ENCODE measurements at places on chromosomes 1 and 21.
A peak's percentile ranks its signal among the peaks of the same experiment; 100 is the strongest.

- no peak for DNase-seq
These were observed 901 bp upstream of the RXFP4 start for GRCh38 chr1:155940482-155940992.

- no peak for DNase-seq
These were observed 57.8 kb upstream of the ERRFI1 start for GRCh38 chr1:8083739-8084484.

DNA sequence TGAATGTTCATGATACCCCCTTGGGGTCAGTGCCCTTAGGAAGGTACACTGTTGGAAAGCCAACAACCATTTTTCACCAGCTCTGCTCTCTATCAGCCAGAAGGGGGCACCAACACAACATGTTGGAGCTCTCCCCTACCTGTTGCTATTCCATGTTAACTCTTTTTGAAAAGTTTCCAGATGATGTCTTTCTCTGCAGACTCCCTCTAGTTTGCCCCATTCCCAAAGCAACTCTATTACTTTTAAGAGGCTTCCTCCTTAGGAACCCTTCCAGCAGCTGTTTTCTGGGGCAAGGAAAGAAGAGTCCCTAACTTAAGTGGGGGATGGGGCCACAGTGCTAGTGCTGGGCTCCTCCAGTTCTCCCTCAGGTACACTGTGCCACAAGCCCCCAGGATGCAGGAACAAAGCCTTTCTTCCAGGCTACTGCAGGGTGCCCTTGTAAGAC, 22.9 kb upstream of the NDC1 start:
- no peak for DNase-seq

GRCh38 chr21:35375115-35375514, 326.0 kb upstream of the RUNX1 start:
- no peak for DNase-seq

DNA sequence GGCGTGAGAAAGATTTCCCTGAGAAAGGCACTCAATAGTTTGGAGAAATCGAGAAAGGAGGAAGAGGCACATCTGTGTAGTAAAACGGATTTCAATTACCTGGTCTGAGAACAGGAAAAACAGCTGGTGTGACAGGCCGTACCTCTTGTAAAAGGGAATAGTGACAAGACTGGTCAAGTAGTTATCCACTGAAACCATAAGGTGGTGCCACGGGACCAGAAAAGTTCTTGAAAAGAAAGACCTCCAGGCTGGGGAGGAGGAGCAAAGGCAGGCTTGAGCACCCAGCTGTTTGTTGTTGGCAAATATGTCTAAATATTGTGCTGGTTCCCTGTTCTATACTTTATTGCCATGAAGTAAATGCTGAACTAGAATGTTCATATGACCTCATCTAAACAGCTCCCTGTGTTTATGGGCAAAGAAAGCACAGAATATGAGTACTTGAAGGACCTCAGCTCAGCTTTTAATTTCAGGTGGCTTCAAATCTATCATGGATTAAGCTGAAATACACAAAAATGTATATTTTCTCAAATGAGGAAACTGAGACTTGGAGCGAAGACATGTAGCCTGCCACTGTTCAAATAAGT, 4.0 kb downstream of the HAO2 start:
- no peak for DNase-seq

DNA sequence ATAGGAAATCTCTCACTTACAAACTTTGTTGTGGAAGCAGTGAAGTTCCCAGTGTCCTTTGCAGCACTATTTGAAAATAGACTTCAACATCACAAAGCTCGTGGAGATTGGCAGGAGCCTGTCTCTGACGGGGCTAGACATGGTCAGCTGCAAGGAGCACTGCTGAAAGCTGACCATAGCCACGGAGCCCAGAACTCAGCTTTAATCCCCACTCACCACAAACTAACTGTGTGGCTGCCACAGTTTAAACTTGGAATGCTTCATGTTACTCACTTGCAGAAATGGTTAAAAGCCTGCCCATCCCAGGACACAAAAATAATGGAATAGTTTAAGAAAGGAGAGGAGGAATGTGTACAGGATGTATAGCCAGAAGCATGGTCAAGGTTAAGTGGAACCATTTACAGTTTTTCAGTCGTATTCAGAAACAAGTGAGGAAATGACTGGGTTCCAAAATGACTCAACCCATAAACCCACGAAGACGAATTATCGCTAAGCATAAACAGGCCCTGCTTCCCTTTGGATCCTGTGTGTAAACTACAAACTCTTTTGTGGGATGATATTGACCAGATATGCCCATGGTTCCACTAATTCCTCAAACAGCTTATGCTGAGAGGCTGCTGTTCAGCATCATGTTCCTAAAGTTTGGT, 18.2 kb downstream of the DNALI1 start:
- DNase-seq = no peak

- no peak for DNase-seq
These were observed 357.6 kb upstream of the NR5A2 start for GRCh38 chr1:199669916-199670315.

GRCh38 chr1:18139198-18139981, 31.8 kb downstream of the IGSF21 start:
- DNase-seq = no peak

GRCh38 chr21:26739189-26739588, 106.0 kb downstream of the ADAMTS1 start:
- no peak for DNase-seq

GRCh38 chr1:230696722-230697437, 17.0 kb downstream of the AGT start:
- no peak for DNase-seq

DNA sequence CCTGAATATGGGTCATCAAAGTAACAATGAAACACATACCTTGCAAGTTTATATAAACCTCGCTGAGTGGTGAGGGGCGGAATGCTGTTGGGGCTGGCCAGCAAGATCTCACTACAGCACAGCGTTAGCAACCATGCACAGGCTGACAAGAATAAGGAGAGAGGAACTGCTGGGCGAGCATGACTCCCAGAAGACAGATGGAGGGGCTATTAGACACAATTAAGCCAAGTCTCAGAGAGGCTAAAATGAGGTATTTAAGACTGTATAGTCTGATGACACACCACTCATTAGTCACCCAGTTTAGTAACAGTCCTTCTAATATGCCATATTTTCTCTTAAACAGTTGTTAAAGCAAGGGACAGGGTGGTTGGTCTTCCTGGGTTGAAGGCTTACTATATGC, 340.2 kb upstream of the NR5A2 start:
- no peak for DNase-seq

GRCh38 chr1:62436466-62437272, at the start of gene USP1:
Gene USP1, plus strand, starts transcription at chr1:62437049. Its CDS starts 2,819 bp downstream, at chr1:62439868.
- peak; percentile 88 for DNase-seq

- no peak for DNase-seq
These were observed 20.8 kb downstream of the UROD start for GRCh38 chr1:45032837-45033236.

GRCh38 chr21:46557469-46557868, 47.4 kb downstream of the S100B start:
- DNase-seq = no peak

- DNase-seq = no peak
These were observed 11.5 kb downstream of the PLEKHA6 start for GRCh38 chr1:204348242-204348641.

Data from stimulated activated CD8-positive, alpha-beta memory T cell treated with anti-CD3 and anti-CD28 coated beads, Interleukin-4, amount 100 ng/mL, for 4 hours (primary cell).